ENCODE measurements at places on chromosomes 6 and 20.

- DNase-seq = no peak
These were observed 131.4 kb downstream of the EDN1 start for GRCh38 chr6:12421596-12421995.

- no peak for DNase-seq
These were observed 99.2 kb downstream of the VEGFA start for GRCh38 chr6:43869079-43869710.

DNA sequence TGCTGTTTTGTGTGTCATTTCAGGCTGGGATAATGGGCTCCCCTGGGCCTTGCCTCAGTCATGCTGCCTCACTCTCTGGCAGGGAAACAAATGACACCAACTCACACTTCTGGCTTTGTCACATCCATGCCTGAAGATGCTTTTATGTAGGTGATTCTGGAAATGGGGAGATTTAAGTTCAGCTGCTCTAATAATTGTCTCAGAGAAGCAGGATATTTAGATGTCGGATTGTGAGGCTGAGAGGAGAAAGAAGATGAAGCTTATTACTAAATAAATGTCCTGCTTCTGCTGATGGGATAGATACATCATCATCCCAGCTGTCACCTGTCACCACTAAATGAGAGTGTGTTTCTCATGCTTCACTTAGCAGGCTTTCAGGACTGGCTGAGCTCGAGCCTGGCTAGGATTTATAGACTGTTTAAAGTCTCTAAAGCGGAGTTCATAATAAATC is 480.2 kb upstream of the SPTLC3 start:
- DNase-seq = no peak

- DNase-seq = no peak
These were observed 333.1 kb downstream of the LAMA2 start for GRCh38 chr6:129215916-129216520.

DNA sequence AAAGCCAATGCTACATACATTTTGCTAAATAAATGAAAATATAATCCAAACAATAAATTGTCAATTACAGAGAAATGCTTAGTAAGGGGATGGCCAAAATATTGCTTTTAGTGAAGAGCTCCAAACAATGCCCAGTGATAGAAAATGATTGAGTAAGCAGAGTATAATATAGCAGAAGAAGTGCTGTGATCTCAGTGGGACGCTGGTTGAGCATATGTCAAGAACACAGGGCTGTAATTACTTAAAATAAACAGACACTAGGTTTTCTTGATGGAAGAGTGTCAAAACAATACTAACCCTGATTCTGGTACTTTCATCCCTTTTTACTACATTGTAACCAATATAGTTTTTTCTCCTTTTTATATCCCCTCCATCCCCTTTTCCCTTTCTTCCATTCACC is 150.3 kb downstream of the GRIK2 start:
- no peak for DNase-seq

DNA sequence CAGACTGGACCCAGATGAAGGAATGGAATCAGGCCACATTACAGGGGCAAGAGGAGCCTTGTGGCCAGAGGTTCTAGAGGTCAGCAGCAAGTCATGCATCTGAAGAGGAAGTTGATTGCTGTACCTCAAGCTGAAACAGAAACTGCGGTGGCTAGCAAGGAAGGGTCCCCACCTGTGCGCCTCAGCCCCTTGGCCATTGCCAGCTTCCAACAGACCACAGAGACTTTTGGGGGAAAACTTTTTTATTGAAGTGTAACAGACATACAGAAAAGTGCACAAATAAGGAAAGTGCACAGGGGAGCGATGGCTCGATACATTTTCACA is 26.8 kb upstream of the SLC9A8 start:
- DNase-seq = peak; percentile 75

DNA sequence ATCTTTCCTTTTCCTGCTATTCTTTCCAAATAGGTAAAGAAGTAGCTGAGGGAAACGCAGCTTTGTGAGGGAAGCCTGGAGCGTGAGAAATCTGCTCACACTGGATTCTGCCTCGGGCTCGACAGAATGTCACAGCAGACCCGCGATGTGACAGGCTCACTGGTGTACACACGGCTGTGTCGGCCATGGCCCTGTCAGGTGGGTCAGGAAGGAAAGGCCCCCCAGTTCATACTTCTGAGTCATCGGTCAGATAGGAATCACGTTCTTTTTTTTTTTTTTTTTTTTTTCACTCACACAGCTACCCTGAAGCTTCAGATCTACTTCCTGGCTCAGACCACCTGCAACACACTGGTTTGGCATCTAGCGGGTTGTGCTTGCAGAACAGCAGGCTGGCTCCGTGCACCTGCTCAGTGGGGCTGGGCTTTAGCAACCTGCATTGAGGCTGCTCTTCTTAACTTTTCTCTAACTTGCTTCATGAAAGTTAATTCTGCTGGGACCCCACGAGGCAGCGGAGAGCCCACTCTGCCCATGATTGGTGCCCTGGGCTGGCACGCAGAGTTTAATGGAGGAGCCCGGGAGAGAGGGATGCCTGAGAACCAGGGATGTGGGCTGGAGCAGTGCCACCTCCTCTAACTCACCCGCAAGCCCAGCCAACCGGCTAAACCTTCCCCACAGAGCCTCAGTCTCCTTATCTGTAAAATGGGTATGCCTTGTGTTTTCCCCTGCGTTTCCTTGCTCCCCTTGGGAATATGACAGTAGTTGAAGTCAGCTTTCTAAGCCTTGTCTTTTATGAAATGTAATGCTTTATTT is 61.5 kb upstream of the FNDC1 start:
- no peak for DNase-seq

DNA sequence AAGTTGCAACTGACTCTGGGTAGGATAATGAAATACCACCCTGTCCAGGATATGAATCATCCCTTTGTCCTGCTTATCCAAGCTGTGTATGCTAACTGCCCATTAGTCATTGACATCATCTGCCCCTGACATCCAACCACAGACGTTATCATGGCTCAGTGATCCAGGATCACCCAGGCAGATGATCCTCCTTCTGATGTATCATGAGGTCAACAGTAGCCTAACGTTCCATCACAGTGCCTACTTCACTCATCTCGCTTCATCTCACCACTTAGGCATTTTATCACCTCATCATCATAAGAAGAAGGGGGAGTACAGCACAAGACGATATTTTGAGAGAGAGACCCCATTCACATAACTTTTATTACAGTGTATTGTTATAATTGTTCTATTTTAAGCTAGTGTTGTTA is 13.4 kb upstream of the BTN3A2 start:
- peak; percentile 34 for DNase-seq

- no peak for DNase-seq
These were observed 72.6 kb upstream of the ZNF184 start for GRCh38 chr6:27545271-27546046.

GRCh38 chr20:38152175-38152620 is 12.9 kb downstream of the TGM2 start:
- DNase-seq = no peak

- no peak for DNase-seq
These were observed 299.6 kb downstream of the RNGTT start for GRCh38 chr6:88663801-88664200.

- no peak for DNase-seq
These were observed 159.8 kb upstream of the SALL4 start for GRCh38 chr20:51961964-51962761.

GRCh38 chr20:38209736-38210405 is 44.8 kb upstream of the TGM2 start:
- DNase-seq = no peak

- DNase-seq = no peak
These were observed 9.0 kb upstream of the BHLHE23 start for GRCh38 chr20:63015662-63016361.

DNA sequence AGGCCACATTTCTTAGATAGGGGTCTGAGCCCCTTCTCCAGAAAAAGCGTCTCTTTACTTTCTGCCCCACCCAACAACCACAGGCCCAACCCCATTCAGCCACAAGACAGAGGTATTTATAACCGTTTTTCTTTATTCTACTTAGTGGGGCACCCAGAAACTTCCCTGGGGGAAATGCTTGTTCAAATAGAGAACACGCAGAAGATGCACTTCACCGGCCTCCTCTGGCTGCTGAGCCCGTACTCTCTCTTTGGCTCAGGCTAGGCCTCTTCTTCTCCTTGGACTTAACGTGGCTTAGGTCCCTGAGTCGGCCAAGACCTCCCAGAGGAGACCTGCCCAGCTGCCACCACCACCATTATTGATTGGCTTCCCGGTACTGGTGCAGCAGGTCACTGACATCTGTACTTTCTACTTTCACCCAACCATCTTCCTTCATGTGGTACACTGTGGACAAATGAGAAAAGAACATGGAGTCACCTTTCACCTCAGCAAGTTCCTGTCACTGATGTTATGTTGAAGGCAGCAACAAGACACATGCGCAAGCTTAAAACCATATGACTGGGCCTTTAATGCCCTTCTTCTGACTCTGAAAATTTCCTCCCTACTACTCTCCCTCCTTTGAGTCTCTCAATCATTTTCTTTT is 2.2 kb upstream of the TAP2 start:
- no peak for DNase-seq

- no peak for DNase-seq
These were observed 23.0 kb upstream of the IGF2R start for GRCh38 chr6:159945801-159946392.

DNA sequence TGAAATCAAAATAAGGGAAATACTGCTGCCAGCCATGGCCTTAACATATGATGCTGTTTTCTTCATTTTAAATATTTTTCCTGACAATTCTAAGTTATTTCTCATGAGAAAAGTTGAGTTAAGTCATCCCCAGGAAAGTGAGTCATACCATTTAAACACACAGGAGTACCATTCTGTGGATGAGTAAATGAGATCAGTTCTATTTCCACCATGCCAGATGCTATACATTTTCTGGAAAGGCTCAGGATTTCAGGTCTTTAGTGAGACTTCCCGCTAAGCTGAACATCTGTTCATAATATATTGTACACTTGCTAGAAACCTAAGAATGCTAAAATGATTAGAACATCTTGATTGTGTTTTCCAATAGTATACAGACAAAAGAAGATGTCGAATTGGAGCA is 256.2 kb upstream of the MANEA start:
- no peak for DNase-seq

- no peak for DNase-seq
These were observed 31.9 kb upstream of the PRELID3B start for GRCh38 chr20:59074456-59074855.

DNA sequence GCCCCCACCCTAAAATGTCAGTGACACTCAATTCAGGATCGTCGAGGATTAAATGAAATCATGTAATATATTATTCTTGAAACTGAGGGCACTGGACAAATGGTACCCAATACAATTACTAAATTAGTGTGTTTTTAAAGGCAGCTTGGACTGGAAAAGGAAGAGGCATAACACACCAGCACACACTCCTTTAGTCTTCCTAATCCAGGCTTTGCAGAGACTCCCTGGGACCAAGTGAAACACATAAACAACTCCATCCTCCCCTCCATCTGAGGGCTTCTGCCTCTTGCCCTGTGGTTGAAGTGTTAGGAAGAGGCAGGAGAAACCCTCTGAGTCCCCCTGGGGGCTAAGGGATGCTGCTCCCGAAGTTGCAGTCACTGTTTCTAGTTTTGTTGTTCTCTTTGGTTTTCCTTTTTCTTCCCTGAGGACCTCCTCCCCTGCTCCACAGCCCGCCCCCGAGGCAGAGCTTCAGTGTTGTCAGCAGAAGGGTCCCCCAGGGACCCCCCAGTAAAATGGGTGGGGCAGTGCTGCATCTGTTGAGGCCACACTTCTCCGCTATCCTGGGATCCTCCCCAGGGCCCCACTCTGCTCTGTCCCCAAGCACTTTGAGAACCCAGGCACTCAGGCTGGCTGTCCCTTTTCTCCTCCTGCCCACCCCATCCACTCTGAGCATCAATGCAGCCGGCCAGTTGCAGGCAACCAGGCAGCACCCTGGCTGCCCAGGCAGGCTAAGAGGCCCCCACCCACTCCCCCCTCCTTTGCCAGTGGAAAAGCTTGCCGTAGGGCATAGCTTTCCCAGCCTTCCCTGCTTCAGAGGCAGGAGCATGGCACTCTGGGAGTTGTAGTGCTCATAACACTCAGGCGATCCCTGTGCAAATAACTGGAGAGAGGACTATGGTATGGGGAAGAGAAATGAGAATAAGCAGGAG is 5.9 kb downstream of the TMEM63B start:
- DNase-seq = no peak

- no peak for DNase-seq
These were observed 230.7 kb upstream of the BTBD3 start for GRCh38 chr20:11686820-11687543.

- DNase-seq = no peak
These were observed 47.2 kb downstream of the TMEM242 start for GRCh38 chr6:157276134-157276532.
